Endodermal cell (in vitro differentiated cells): ENCODE measurements at places on chromosomes 2 and 18.

- peak; percentile 84 for DNase-seq
Observed at GRCh38 chr2:231395188-231396057, at the start of gene B3GNT7. B3GNT7 (plus strand) TSS chr2:231395710; CDS start chr2:231395804, 94 bp downstream.

DNA sequence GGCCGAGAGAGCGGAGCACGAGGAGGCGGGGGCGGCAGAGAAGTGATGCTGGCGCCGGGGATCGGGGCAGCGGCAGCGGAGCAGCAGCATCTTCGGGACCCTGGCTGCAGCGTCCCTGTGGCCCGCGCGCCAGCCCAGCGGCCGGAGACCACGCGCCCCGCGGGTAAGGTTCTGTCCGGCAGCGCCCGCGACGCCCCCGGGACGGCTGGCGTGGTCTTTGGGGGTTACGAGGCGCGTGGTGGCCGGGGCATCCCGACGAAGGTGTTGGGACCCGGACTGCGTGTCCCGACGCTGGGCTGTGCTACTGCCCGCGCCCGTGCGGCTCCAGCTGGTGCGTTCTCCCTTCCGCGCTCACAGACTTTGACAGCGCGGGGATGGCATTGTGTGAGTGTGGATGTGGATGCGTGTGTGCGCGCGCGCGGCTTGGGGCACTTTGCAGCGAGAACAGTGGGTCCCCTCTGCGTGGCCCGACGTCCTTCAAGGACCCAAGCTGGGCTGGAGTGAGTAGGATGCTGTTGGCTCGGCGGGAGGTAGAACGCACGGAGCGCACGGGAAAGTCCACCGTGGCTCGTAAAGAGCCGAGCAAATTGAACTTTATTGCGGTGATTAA lies 405.0 kb downstream of the XIRP2 start:
- no peak for DNase-seq

DNA sequence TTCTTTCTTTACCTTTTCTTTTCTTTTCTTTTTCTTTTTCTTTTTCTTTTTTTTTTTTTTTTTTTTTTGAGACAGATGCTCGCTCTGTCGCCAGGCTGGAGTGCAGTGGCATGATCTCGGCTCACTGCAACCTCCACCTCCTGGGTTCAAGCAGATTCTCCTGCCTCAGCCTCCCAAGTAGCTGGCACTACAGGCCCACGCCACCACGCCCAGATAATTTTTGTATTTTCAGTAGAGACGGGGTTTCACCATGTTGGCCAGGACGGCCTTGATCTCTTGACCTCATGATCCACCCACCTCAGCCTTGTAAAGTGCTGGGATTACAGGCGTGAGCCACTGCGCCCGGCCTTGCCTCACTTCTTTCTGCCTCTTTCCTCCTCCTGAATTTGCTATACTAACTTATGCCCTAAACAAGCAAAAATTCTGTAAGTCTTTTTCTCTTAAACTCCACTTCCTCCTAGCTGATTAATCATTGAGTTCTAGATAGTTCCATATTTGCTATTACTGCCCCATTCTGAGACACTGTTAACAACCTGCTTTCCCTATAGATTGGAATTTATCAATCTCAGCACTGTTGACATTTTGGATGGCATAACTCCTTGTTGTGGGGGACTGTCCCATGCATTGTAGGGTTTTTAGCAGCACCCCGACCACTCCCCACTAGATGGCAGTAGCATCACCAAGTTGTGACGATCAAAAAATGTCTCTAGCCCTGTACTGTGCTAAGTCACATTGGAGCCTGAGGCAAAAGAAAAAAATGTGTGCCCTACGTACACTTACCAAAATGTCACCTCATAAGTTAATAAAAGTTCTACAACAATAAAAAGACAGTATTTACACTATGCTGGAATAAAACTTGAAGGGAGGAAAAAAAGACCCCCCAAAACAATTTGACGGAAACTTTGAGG lies 16.4 kb upstream of the THADA start:
- peak; percentile 90 for DNase-seq

DNA sequence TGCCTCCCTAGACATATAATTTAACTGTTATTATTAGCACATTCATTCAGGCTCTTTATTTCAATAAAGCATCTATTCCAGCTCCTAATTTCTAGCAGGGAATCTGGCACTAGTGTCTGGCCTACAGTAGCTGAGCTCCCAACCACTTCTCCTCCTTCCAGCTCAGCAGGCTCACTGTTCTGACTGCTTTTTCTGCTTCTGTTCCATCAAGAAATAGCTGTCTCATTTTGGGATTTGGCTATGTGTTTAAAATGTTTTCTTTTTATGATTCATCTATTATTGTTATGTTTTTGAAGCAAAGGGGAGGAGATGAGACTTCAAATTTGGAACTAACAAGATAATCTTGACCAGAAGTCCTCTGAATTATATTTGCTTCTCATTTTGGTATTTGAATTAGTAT lies 172.7 kb upstream of the SMAD7 start:
- no peak for DNase-seq

DNA sequence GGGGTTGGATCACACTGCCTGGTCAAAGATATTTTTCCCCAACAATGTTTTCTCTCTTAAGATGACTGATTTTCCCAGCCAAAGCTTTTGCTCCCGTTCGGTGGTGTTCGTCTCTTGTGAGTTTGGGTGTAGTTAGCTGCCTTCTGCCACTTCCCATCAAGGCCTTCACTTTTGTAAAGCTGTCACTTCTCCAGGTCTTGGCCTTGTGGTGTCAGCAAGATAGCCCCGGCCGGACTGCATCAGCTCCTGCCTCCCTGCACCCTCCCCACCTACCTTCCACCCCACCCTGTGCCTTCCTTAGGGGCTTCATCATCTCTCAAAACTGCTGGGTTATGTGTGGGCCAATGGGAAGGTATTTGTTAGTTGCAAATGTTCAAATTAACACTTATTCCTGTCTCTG lies 228.9 kb downstream of the BCL11A start:
- peak; percentile 29 for DNase-seq

DNA sequence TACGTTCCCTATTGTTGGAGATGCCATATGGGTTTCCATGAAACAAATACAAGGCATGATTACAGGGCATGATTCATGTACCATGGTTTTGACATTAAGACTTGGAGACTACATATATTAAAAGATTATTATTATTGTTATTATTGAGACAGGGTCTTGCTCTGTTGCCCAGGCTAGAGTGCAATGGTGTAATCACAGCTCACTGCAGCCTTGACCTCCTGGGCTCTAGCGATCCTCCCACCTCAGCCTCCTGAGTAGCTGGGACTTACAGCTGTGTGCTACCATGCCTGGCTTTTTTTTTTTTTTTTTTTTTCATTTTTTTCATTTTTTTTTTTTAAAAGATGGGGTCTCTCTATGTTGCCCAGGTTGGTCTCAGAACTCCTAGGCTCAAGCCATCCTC lies 69.1 kb downstream of the MYOM1 start:
- no peak for DNase-seq

- DNase-seq: no peak
Observed at GRCh38 chr2:231968820-231969219, 7.3 kb downstream of the DIS3L2 start.

DNA sequence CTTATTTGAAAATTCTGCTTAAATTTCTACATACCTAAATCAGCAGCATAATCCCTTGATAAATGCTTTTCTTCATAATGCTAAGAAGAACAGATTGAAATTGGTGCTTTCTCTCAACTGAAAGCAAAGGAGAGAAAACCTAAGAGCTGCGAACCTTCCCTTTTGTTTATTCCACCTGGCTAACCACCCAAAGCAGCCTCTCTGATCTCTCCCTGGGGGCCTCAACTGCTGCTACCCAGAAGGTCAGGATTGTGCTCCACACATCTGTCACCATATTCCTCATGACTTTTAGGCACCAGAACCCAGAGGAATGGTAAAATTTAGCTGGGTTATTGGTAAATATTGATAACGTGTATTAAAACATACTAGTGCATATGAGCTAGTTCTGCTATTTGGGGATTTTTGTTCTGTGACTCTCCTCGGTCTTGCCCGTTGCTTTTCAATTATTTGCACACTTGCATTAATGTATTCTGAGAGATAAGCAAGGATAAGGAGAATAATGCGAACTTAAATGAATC lies 334.1 kb downstream of the RIT2 start:
- DNase-seq: peak; percentile 48

DNA sequence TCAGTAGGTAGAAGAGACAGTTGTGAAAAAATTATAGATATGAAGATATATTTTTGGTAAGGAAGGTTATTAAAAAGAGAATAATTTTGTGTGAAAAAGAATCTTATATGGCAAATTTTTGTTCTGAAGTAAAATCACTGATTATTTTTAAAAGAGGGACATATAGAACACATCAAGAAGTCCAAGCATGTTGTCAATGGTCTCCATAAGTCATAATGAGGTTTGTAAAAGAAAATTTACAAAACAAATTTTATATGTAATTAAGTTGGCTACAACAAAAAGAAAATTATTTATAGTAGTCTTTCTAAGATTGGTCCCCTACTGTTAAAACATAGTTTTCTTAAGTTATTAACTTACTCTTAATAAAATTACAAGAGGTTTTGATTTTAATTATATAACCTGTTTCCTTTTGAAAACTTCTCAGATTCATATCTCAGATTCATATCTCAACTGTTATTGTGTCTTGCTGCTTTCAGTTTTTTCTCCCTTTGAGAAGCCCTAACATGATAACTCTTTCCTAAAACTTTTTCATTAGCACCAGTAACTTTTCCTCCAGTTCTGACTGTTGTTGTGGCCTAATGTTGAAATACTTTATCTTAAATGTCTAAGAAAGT lies 81.2 kb downstream of the SH3YL1 start:
- no peak for DNase-seq

- DNase-seq: no peak
Observed at GRCh38 chr18:12248926-12249720, 5.0 kb upstream of the CIDEA start.

DNA sequence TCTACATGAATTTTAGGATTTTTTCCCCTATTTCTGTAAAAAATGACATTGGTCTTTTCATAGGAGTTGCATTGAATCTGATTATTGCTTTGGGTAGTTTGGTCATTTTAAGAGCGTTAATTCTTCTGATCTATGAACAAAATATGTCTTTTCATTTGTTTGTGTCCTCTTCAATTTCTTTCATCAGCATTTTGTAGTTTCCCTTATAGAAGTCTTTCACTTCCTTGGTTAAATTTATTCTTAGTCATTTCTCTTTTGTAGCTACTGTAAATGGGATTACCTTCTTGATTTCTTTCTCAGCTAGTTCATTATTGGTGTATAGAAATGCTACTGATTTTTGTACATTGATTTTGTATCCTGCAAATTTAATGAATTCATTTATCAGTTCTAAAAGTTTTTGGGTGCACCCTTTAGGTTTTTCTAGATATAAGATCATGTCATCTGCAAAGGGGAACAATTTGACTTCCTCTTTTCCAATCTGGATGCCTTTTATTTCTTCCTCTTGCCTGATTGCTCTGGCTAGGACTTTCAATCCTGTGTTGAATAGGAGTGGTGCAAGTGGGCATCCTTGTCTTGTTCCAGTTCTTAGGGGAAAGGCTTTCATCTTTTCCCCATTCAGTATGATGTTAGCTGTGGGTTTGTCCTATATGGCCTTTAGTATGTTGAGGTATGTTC lies 36.6 kb upstream of the AAK1 start:
- no peak for DNase-seq
